ENCODE measurements at places on chromosomes 6 and 20.

GRCh38 chr20:52008874-52009273 is 182.7 kb downstream of the ZFP64 start:
- no peaks in the 10 kb centered on the region for H3K4me1 ChIP-seq
- H3K27me3 ChIP-seq, result peaks cover 3% of the 10 kb centered on the region
- no peak overlapping the region for H3K4me3 ChIP-seq
- H3K27ac ChIP-seq, result no peak overlapping the region
- DNase-seq, result no peak
- no peaks in the 10 kb centered on the region for H3K36me3 ChIP-seq

- H3K27ac ChIP-seq, result peak overlapping the region; percentile 78
- H3K36me3 ChIP-seq, result no peaks in the 10 kb centered on the region
- H3K4me3 ChIP-seq, result no peak overlapping the region
- peaks cover 28% of the 10 kb centered on the region for H3K4me1 ChIP-seq
- H3K27me3 ChIP-seq, result no peaks in the 10 kb centered on the region
Measured at GRCh38 chr20:17806739-17807441, 107.1 kb downstream of the BANF2 start.

DNA sequence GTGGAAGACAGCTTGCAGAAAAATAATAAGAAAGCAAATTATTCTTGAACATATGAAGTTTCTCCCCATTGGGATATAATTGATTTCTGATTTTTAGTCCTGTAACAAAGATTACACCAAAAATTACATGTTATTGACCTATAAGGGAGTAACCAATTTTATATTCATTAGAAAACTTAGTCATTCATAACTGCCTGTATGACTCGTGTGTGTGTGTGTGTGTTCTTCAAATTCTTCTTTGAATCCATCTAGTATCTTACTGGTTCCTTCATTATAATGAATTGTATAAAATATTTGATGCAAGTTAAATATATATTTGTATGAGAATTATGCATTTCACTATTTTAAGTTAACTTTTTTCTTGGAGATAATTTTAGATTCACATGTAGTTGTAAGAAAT is 310.4 kb downstream of the HAO1 start:
- no peak overlapping the region for H3K27ac ChIP-seq
- no peaks in the 10 kb centered on the region for H3K36me3 ChIP-seq
- no peaks in the 10 kb centered on the region for H3K27me3 ChIP-seq
- H3K4me1 ChIP-seq, result no peaks in the 10 kb centered on the region

GRCh38 chr6:89311853-89312531 is 3.1 kb downstream of the GABRR2 start:
- H3K36me3 ChIP-seq, result no peaks in the 10 kb centered on the region
- peaks cover 29% of the 10 kb centered on the region for H3K4me1 ChIP-seq
- H3K4me3 ChIP-seq, result peak overlapping the region; percentile 12
- peak overlapping the region; percentile 86 for H3K27ac ChIP-seq
- H3K27me3 ChIP-seq, result no peaks in the 10 kb centered on the region

- no peak overlapping the region for H3K27ac ChIP-seq
- no peaks in the 10 kb centered on the region for H3K27me3 ChIP-seq
- no peak for DNase-seq
- no peak overlapping the region for H3K4me3 ChIP-seq
- peaks cover 22% of the 10 kb centered on the region for H3K4me1 ChIP-seq
Measured at GRCh38 chr20:31862506-31862905, 7.8 kb downstream of the DUSP15 start.

DNA sequence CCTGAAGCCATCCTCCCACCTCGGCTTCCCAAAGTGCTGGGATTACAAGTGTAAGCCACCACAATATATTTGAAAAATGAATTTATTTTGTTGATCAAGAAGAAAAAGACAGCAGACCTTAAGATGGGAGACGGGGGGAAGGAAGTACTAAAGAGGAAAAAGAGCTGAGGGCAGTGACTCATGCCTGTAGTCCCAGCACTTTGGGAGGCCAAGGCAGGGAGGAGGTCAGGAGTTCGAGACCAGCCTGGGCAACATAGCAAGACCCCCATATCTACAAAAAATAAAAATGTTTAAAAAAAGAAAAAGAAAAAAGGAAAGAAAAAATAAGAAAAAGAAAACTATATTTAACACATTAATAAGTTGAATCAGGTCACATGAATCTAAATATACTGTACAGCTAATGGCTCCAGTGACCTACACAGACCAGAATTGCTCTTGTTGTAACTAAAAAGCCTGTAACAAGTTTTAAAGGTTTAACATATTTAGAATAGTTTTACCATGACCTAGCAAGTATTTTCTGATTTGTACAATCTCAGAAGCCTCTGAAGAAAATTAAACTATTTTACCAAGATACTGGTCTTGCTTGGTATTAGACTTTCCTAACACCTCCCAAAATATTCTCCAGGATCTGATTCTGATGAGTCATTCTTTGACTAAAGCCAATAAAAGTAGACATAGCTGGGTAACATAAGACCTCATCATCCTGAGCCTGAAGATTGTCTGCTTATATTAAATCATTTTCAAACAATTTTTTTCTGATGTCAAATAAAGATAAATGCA is 4.3 kb upstream of the AKIRIN2 start:
- peaks cover 4% of the 10 kb centered on the region for H3K4me1 ChIP-seq
- no peaks in the 10 kb centered on the region for H3K27me3 ChIP-seq
- H3K36me3 ChIP-seq, result no peaks in the 10 kb centered on the region

DNA sequence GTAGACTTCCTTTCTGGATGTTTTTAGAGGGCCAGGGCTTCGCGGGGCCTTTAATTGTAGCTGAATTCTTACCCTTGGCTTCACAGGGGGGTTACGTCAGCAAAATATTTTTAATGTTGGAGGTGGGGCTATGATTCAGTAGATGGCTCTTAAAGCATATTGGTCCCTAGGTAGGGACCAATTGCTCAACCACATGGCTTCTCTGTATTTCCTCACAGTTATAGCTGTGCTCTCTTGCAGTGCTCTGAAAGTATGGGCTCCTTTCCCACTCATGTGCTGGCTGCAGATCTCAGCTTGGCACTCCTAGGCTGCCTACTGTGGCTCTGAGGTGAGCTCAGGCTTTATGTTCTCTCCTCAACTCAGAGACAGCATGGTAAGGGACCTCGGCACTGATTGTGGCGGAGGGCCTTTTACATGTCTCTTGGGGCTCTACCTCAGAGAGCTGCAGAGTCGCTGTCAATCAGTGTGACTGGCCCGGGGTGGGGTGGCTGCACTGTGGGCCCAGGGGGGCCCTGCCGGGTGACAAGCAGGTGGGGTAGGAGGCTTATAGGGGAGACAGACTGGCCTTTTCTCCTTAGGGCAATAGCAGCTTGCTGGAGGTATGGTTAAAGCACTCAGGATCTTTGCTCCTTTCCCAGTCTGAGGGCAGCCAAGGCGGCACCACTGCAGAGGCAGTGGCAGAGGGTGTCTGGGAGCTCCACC is 318.0 kb downstream of the DOK5 start:
- no peaks in the 10 kb centered on the region for H3K27me3 ChIP-seq
- DNase-seq, result no peak
- no peaks in the 10 kb centered on the region for H3K36me3 ChIP-seq
- H3K4me1 ChIP-seq, result no peaks in the 10 kb centered on the region
- H3K27ac ChIP-seq, result no peak overlapping the region
- H3K4me3 ChIP-seq, result no peak overlapping the region

DNA sequence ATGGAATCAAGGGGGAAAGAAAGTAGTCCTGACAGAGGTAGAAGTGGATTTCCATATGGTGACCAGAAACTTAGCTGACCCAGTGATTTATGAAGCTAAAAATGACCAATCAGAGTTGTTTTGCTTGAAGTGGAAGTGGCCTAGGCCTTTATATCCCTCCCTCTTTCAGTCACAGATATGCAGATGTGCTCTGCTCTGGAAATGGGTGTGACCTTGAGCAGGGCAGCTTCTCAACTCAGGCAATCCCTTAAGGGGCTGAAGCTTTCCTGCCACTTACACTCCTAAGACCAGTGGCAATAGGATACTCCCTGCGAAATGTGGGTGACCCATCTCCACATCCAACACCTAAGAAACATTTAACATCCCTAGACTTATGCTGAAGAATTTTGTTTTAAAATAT is 256.6 kb downstream of the EYS start:
- H3K27ac ChIP-seq, result no peak overlapping the region
- H3K4me1 ChIP-seq, result no peaks in the 10 kb centered on the region
- no peak overlapping the region for H3K4me3 ChIP-seq
- DNase-seq, result no peak

DNA sequence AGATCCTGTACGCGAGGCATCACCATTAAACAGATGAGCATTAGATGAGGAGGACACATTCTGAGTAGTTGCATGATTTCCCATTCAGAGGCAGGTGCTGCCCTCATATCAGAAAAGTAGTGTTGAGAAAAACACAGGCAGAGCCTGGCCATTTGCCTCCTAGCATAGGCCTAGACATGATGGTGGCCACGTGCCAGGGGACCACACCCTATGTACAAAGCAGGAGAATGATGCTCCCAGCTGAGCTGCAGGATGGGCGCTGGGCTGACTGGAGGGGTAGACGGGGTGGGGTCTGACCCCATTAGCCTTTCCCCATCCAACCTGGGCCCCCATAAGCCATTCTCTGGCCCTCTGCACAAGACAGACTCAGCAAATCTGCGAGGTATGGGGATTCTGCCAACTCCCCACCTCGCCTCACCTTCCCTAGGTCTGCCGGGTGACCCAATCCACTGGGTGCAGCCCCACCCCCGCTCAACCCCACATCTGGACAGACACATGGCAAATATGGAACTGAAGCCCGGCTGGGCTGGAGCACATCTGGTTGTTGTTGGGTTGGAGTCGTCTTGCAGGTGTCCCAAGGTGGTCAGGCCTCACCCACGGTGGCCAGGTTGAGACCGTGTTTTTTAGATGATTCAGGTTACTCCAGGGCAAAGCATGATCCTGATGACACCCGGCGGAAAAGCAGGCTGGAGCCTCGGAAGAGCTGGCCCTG is 13.9 kb downstream of the PI16 start:
- peaks cover 17% of the 10 kb centered on the region for H3K4me1 ChIP-seq
- H3K27ac ChIP-seq, result no peak overlapping the region
- no peak overlapping the region for H3K4me3 ChIP-seq
- no peak for DNase-seq
- peaks cover 69% of the 10 kb centered on the region for H3K36me3 ChIP-seq

DNA sequence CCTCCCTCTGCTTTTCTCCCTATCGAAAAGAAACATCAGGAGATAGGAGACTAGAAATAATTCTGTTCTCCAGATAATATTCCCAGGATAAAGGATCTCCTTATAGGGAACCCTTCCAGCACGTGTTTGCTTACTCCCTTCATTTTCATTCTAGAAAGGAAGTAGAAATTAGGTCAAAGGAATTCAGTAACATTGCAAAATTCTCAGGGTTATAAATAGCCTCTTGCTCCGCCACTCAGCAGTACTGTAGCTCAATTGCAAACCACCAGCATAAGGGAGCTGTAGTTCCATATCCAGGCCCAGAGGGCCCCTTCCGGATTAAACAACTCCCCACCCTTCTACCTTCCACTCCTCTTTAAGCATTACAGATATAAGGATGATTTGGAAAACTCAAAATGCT is 6.2 kb downstream of the ELMO2 start:
- H3K4me3 ChIP-seq, result no peak overlapping the region
- H3K36me3 ChIP-seq, result peaks cover 9% of the 10 kb centered on the region

- no peak overlapping the region for H3K4me3 ChIP-seq
- H3K27ac ChIP-seq, result no peak overlapping the region
- H3K36me3 ChIP-seq, result peaks cover 57% of the 10 kb centered on the region
- peaks cover 11% of the 10 kb centered on the region for H3K4me1 ChIP-seq
Measured at GRCh38 chr20:61974357-61974665, 91.4 kb downstream of the TAF4 start.

- no peaks in the 10 kb centered on the region for H3K4me1 ChIP-seq
- DNase-seq, result no peak
- H3K4me3 ChIP-seq, result no peak overlapping the region
- H3K27me3 ChIP-seq, result no peaks in the 10 kb centered on the region
- H3K36me3 ChIP-seq, result no peaks in the 10 kb centered on the region
Measured at GRCh38 chr20:2430538-2430937, 40.1 kb downstream of the SNRPB start.

GRCh38 chr6:57021086-57021720 is 25.3 kb upstream of the KIAA1586 start:
- no peaks in the 10 kb centered on the region for H3K36me3 ChIP-seq
- no peaks in the 10 kb centered on the region for H3K27me3 ChIP-seq
- peak; percentile 74 for DNase-seq
- no peak overlapping the region for H3K4me3 ChIP-seq

- DNase-seq, result no peak
- H3K27ac ChIP-seq, result no peak overlapping the region
- no peaks in the 10 kb centered on the region for H3K36me3 ChIP-seq
- no peak overlapping the region for H3K4me3 ChIP-seq
Measured at GRCh38 chr20:63049561-63050221, 42.9 kb upstream of the BHLHE23 start.

- H3K27ac ChIP-seq, result no peak overlapping the region
- H3K27me3 ChIP-seq, result no peaks in the 10 kb centered on the region
- no peak for DNase-seq
- no peak overlapping the region for H3K4me3 ChIP-seq
- no peaks in the 10 kb centered on the region for H3K36me3 ChIP-seq
Measured at GRCh38 chr20:11702721-11703518, 214.8 kb upstream of the BTBD3 start.

- no peaks in the 10 kb centered on the region for H3K36me3 ChIP-seq
- no peaks in the 10 kb centered on the region for H3K27me3 ChIP-seq
- no peak for DNase-seq
- H3K27ac ChIP-seq, result no peak overlapping the region
- H3K4me1 ChIP-seq, result no peaks in the 10 kb centered on the region
- no peak overlapping the region for H3K4me3 ChIP-seq
Measured at GRCh38 chr6:143294265-143294860, 156.1 kb downstream of the ADAT2 start.

DNA sequence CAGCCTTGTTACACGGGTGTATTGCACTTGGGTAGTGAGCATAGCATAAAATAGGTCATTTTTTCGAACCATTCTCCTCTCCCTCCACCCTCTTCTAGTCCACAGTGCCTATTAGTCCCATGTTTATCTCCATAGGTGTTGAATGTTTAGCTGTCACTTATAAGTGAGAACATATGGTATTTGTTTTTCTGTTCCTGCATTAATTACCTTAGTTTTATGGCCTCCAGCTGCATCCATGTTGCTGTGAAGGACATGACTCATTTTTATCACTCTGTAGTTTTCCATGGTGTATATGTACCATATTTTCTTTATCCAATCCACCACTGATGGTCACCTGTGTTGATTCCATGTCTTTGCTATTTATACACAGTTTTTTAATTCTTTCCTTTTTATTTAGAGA is 889.5 kb downstream of the EYS start:
- H3K27me3 ChIP-seq, result no peaks in the 10 kb centered on the region
- DNase-seq, result no peak
- no peaks in the 10 kb centered on the region for H3K36me3 ChIP-seq
- H3K4me3 ChIP-seq, result no peak overlapping the region
- no peak overlapping the region for H3K27ac ChIP-seq

DNA sequence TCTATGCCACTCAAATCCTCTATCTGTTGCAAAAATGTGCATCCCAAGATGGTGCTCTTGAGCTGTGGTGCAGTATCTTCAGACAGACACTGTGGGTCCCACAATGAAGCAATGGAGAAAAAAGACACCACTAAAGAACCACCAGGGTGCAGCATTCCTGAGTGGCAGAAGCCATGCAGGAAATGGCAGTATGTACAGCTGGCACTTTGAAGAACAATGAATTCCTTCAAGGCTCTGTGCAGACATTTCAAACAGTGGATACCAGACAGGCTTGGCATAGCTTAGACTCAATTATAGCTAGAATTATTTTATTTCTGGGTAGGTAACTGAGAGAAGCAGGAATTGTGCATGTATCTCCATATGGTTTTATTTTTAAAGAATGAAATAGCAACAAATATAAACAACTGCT is 24.0 kb upstream of the HDAC2 start:
- H3K36me3 ChIP-seq, result no peaks in the 10 kb centered on the region
- DNase-seq, result peak; percentile 30
- H3K27me3 ChIP-seq, result no peaks in the 10 kb centered on the region
- H3K4me3 ChIP-seq, result no peak overlapping the region
- H3K4me1 ChIP-seq, result peaks cover 10% of the 10 kb centered on the region

All from spinal cord (tissue), 10 donors.